ENCODE measurements at places on chromosomes 3 and 15. TPM values are rescaled to one million over a fixed set of nuclear protein-coding genes. Genes with fewer than 3 reads are reported as not detected.

- H3K36me3 ChIP-seq, result no peaks in the 10 kb centered on the region
- no peak overlapping the region for H3K4me3 ChIP-seq
- DNase-seq, result no peak
- no peaks in the 10 kb centered on the region for H3K4me1 ChIP-seq
- H3K27me3 ChIP-seq, result no peaks in the 10 kb centered on the region
- H3K27ac ChIP-seq, result no peak overlapping the region
Measured at GRCh38 chr15:54387799-54388198, 409.6 kb downstream of the UNC13C start.

DNA sequence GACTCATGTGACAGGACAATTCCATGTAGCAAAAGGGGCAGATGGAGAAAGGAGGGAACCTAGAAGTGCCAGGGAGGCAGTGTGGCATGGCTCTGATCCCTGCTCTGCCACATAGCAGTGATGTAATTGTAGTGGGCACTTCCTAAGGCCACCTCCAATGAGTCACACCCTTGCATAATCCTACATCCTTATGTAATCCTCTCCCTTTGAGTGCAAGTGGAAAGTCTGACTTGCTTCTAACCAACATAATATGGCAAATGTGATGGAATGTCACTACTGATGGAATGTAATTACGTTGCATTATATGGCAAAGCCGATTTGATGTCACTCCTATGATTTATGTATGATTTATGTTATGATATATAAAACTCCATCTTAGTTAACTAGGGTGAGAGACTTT, 72.9 kb upstream of the ATP2C1 start:
- no peaks in the 10 kb centered on the region for H3K27me3 ChIP-seq
- no peaks in the 10 kb centered on the region for H3K36me3 ChIP-seq
- no peaks in the 10 kb centered on the region for H3K4me1 ChIP-seq
- no peak overlapping the region for H3K4me3 ChIP-seq
- no peak for DNase-seq

GRCh38 chr15:80989081-80989517, 520 bp downstream of the MESD start:
- no peak overlapping the region for H3K27ac ChIP-seq
- DNase-seq, result peak; percentile 44
- peaks cover 46% of the 10 kb centered on the region for H3K4me1 ChIP-seq
- no peaks in the 10 kb centered on the region for H3K36me3 ChIP-seq
- H3K4me3 ChIP-seq, result peak overlapping the region; percentile 89
- H3K27me3 ChIP-seq, result no peaks in the 10 kb centered on the region

- DNase-seq, result no peak
- no peaks in the 10 kb centered on the region for H3K36me3 ChIP-seq
Measured at GRCh38 chr3:120274739-120275167, 10.3 kb downstream of the GPR156 start.

Gene TNNC1
- not detected for total RNA-seq

DNA sequence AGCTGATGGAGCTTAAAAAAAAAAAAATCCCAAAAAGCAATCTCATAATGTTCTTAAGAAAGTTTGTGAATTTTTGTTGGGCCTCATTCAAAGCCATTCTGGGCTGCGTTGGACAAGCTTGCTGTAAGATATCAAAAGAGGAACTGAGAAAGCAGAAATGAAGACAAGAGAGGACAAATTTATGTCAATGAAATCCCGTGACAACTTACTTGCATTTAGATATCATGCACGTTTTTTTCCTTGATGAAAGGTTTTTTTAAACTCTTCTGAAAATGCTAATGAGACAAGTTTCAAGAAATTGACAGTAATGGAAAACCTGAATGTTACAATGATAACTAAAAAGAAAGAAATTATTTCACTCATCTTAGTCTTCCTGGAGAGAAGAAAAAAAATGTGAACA, 662.9 kb downstream of the SQOR start:
- peak; percentile 47 for DNase-seq
- no peak overlapping the region for H3K4me3 ChIP-seq
- no peaks in the 10 kb centered on the region for H3K4me1 ChIP-seq
- H3K36me3 ChIP-seq, result no peaks in the 10 kb centered on the region
- no peak overlapping the region for H3K27ac ChIP-seq
- H3K27me3 ChIP-seq, result no peaks in the 10 kb centered on the region

DNA sequence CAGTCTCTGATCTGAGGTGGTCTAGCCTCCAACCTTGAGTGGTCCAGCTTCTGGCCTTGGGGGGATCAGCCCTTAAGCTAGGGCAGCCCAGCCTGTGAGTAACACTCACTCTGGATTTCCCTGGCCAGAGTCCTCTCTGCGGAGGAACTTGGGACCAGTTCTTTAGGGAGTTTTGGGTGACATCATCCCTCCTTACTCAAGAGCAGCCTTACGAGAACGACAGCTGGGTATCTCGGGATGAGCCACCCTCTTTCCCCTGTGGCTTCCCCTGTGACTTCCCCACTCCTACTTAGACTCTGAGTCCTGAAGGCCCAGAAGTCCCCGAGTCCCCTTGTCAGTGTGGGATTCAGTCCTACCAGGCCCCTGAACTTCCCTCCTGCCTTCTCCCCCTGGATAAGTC, 10.2 kb upstream of the PLXND1 start:
- H3K4me3 ChIP-seq, result no peak overlapping the region
- no peak for DNase-seq
- no peaks in the 10 kb centered on the region for H3K27me3 ChIP-seq
- no peak overlapping the region for H3K27ac ChIP-seq
- H3K4me1 ChIP-seq, result peaks cover 3% of the 10 kb centered on the region
